ENCODE measurements at places on chromosomes 5 and 9.
A peak's percentile ranks its signal among the peaks of the same experiment; 100 is the strongest.

- DNase-seq: no peak
Observed at GRCh38 chr5:127867022-127867783, 164.0 kb downstream of the CCDC192 start.

- peak; percentile 21 for DNase-seq
Observed at GRCh38 chr5:150758203-150758530, 650 bp downstream of the DCTN4 start.

GRCh38 chr5:160520609-160521391, 99.1 kb downstream of the PTTG1 start:
- DNase-seq: no peak

- DNase-seq: peak; percentile 7
Observed at GRCh38 chr9:116687754-116688135, 640 bp downstream of the TRIM32 start.

- peak; percentile 49 for DNase-seq
Observed at GRCh38 chr9:96061293-96061987, 185.9 kb downstream of the ERCC6L2 start.

GRCh38 chr5:157520911-157521703, 54.5 kb downstream of the ADAM19 start:
- DNase-seq: no peak

- DNase-seq: no peak
Observed at GRCh38 chr5:117486261-117486660, 911.6 kb upstream of the SEMA6A start.

GRCh38 chr5:151108566-151108965, 27.7 kb upstream of the TNIP1 start:
- no peak for DNase-seq

- DNase-seq: no peak
Observed at GRCh38 chr5:88660947-88661805, 221.8 kb downstream of the MEF2C start.

DNA sequence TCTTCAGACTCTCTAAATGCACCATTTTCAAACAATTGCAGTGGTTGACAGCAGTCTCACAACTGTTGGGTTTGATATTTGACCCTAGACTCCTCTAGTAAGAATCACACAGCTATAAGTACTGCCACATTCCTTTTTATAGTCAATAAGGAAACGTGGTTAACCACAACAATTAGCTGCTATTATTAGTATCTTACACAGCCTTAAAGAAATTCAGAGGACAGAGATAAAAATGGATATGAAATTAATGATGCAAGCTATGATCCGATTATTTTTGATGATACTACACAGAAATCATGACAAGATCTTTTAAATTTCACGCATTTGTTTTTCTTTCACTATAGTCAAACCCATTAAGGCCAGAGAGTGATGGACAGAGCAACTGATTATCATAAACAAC, 288.6 kb upstream of the C9orf72 start:
- DNase-seq: no peak

DNA sequence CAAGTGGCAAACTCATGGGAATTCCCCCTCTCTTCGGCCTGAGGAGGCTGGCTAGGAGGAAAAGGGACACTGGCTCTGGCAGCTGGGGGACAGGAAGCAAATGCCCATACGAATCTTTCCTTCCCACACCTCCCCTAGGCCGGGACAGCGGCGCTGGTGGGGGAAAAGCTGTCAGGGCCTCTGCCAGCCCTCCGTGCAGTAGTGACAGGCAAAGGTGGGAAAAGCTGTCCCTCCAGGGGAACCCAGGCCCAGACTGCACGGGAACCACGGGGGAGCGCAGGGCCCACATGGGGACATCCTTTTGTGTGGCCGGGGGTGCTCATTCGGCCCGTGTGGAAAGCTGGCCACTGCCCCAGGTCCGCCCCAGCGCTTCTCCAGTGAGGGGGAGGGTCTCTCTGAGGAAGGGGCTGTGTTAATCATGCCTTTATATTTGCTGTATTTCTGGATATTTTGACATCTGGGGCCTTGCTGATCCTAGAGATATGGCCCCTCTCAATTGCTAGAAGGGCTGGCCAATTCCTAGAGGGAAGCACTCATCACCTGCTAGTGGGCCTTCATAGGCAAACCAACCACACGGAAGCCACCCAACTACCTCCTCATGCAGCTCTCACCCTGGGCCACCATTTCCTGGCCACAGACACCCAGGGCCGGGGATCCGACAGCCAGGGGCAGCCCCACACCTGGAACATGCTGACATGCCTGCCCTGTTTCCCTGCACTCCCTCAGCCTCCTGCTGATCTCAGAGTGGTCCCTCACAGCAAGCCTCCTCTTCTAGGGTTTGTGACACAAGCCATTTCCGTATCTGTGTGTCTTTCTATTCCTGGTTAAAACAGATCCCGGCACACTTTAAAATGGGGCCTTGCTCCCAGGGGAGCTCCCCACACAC, 138.8 kb downstream of the ROR2 start:
- no peak for DNase-seq

DNA sequence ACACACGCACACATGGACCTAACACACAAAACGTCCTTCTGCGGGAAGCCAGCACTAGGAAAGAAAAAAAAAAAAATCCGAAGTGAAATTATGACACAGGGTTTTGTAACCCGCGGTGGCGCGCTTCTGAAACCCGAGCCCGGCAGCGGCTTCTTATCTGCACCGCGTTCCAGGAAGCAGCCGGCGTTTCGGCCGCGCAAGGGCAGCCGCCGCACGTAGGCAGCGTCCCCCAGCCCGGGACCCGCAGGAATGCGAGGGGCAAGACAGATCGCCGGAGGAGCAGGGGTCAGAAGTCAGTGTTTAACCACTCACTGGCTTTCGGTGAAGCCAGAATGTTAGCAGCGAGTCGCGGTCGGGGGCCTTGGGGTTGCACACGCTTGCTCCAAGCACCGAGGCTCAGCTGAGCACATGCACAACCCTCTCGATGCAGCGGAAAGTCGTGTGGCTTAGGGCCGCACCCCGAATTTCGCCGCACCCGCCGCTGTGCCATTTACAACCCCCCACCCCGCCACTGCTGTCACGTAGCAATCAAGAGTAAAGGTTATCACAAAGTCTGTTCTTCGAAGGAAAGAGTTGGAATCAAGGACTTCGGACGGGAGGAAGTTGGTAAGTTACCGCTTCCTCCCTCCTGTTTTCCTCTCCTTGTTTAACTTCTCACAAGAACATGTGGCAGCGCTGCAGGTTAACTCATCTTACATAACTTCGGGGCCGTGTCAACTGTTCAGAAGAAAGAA, 167.9 kb downstream of the AUH start:
- peak; percentile 83 for DNase-seq

DNA sequence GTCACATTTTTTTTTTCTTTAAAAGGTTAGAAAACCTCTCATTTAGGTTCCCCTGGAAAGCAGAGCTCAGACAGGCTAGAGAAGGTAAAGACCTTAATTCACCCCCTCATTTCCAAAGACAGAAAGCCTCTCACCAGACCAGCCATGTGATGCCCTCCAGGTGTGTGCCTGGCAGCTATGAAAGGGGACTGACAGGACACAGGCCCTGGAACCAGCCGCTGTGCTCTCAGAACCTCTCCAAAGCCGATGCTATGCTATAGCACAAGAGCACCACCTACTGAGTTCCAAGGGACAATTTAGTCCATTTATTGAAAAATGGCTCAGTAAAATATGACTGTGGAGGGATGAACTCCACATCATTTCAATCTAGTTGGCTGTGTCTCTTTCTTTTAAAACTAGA, 48.8 kb downstream of the FANCC start:
- no peak for DNase-seq

- no peak for DNase-seq
Observed at GRCh38 chr5:112883192-112883591, 22.1 kb downstream of the SRP19 start.

- DNase-seq: no peak
Observed at GRCh38 chr5:24042688-24043087, 535.3 kb downstream of the PRDM9 start.

DNA sequence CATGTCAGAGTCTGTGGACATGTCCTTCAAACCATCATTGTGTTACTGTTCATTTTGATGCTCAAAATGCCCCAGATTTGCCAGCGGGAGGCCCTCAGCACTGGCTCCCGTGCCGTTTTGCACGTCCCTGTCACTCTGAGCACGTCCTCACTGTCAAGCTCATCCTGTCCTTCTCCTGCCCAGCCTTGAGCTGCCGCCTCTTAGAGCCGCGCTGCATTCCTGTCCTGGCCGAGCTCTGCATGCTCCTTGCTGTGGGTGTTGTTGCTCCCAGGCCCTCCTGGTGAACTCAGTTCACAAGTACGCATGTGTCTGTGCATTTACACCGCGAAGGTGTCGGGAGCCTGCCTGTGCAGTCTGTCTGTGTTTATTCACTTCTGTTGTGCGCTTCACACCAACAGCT, 62.2 kb downstream of the WNK2 start:
- DNase-seq: no peak

DNA sequence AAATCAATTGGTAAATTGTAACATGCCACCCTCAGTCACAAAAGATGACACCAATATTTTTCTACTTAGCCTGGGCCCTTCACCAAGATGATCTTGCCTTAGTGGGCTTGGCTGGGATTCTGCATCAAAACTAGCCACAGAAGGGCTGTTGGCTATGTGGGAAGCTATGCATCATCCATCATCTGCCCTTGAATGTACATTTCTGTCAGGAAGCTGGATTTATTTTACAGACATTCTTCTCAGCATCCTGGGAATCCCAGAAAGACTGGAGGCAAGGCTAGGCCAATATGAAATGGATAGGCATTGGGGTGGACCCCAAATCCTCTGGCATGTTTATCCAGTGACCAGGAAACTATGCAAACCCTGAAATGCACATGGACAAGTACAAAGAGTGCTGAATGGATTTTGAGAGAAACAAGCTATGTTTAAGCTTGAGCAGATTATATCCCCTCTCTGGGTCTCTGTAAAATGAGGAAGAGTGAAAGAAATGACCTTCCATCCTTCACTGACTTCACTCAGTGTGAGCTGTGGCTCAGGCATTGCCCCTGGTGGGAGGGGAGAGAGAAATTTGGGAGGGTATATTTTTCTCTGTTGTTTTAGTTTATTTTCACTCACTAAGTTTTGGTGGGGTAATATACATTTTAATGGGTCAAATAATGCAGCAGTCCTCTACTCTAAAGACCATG, 283.6 kb downstream of the EBF1 start:
- no peak for DNase-seq

- DNase-seq: no peak
Observed at GRCh38 chr5:137828180-137828579, 39.5 kb upstream of the MYOT start.

DNA sequence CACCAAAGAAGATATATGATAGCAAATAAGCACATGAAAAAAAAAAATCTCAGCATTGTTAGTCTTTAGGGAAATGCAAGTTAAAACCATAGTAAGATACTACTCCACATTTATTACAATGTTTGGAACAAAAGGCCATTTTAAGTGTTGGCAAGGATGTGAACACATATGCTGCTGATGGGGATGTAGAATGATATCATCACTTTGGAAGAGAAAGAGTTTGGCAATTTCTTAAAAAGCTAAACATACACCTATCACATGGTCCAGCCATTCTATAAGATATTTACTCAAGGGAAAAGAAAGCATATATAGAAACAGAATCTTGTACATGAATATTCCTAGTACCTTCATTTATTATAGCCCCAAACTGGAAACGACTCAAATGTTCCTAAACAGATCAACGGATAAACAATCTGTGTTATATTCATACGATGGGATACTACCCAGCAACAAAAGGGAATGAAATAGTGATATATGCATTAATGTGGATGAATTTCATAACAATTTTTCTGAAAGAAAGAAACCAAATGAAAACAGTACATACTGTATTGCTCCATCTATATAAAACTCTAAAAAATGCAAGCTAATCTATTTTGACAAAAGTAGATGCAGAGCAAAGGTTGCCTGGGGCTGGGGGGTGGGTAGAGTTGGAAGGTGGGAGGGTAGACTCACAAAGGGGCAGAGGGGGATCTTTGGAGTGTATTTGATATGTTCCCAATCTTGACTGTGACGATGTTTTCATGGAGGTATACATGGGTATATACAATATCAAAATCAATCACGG, 45.7 kb upstream of the SMAD5 start:
- no peak for DNase-seq

DNA sequence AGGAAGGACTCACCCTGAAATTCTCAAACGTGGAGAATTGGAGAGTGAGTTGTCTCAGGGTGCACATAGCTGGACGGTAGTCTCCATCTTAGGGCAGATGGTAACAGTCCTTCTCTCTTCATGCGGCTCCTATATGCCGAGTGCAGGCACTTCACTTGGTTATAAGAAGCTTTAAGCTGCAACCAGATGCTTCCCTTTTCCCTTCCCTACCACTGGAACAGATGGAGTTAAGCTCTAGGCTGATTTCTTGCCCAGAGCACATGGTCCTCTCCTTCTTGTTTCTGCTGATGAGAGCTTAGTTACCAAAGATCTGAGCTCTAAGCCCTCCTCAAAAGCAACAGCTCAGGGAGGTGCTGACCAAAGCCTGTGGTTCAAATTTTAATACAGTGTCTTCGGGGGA, 355.7 kb downstream of the ARHGEF28 start:
- no peak for DNase-seq

GRCh38 chr5:33801292-33801691, 90.5 kb downstream of the ADAMTS12 start:
- DNase-seq: no peak

- no peak for DNase-seq
Observed at GRCh38 chr9:105251733-105252404, 7.4 kb downstream of the SLC44A1 start.

GRCh38 chr5:15748266-15748665, 248.3 kb downstream of the FBXL7 start:
- no peak for DNase-seq

DNA sequence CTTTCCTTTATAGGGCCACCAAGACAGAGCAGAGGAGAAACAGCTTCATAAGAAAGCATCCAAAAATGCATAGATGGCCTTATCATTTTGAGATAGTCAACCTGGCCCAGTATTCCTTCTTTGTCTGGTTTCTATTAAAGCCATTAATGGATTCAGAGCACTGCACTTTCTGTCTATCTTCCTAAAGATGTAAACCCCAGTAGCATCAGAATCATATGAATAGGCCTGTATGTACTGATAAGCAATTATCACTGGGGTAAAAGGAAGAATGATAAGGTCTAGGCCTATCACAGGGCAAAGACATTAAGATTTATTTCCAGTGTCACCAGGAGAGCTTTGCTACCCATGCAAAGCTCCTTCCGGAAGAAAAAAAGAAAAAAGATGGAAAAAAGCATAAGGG, 432.5 kb upstream of the C9orf72 start:
- no peak for DNase-seq

DNA sequence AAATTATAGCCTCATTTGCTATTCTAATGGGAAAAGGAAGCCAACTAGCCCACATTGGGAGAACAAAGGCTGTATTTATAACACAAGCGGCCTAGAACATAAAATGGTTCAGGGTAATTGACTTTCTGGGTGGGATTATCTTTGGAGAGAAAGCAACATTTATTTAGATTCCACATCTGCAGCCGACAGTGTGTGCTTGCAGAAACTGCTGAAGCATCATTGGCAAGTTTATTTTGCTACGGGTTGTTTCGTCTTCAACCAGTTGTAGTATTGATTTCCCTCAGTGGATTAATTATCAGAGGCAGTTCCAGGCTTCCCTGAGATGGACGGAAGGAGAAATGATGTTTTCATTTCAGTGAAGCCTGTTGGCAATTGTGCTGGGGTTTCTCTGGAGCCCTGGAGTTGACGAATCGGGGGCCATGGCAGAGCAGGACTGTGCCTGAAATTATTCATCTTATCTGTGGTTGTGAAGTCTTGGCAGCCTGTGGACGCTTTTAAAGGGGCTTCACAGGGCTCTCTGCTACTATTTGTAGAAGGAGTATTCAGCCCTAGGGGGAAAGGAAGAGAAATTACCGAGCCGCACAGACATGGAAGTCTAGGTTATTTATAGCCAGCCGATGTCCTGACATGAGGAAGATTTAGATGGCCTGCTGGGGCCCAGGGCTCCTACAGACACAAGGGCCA, 290.6 kb upstream of the IRX4 start:
- DNase-seq: no peak

GRCh38 chr9:73210886-73211666, 59.4 kb downstream of the ANXA1 start:
- DNase-seq: no peak

Data from activated naive CD4-positive, alpha-beta T cell treated with Interleukin-2 at 50 U/mL for 16 hours (primary cell).